HT1080 (cell line): ENCODE measurements at places on chromosomes 3 and 15. TPM values are rescaled to one million over a fixed set of nuclear protein-coding genes. Genes with fewer than 3 reads are reported as not detected.

GRCh38 chr3:27905625-27906024 is 183.5 kb upstream of the EOMES start:
- DNase-seq, result no peak

SH2D7 gene
- total RNA-seq, result not detected in 2 replicates

TMEM40 gene
- not detected in 2 replicates for total RNA-seq

GRCh38 chr3:31240466-31240865 is 292.3 kb upstream of the STT3B start:
- DNase-seq, result no peak

- no peak for DNase-seq
Observed at GRCh38 chr3:154227531-154227930, 96.8 kb downstream of the DHX36 start.

- no peak for DNase-seq
Observed at GRCh38 chr15:33492434-33493052, 181.8 kb downstream of the RYR3 start.

SOX14 gene
- total RNA-seq, result not detected in 2 replicates

DNA sequence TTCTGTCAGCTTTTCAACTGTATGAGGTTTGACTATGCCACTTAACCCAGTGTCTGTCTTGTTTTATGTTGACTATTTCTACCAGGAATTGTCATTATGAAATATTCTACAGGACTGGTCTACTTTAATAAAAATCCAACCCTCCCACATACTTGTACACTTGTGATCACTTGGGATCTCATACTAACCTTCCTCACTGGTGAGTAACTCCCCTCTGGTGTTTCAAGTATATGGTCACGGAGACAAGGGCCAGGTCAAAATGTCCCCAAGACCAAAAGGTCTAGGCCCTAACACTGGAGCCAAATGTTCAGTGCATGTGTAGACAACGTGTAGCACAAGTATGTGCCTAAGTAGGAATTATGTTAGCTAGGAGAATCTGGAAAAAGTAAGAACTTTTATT is 122.7 kb upstream of the TJP1 start:
- no peak for DNase-seq

GRCh38 chr3:54198556-54198955 is 76.2 kb downstream of the CACNA2D3 start:
- no peak for DNase-seq

TRIP4 gene
- total RNA-seq, result 5.4 and 6.3 TPM in 2 replicates

CHRM5 gene
- 0.03 TPM in 1 of 2 replicates, not detected in the other for total RNA-seq

GRCh38 chr15:51782357-51782896 is 31.0 kb downstream of the TMOD2 start:
- peak; percentile 30 for DNase-seq
